ENCODE measurements at places on chromosomes 2 and 18.

- DNase-seq, result no peak
Measured at GRCh38 chr2:119672161-119672862, 6.7 kb upstream of the TMEM177 start.

DNA sequence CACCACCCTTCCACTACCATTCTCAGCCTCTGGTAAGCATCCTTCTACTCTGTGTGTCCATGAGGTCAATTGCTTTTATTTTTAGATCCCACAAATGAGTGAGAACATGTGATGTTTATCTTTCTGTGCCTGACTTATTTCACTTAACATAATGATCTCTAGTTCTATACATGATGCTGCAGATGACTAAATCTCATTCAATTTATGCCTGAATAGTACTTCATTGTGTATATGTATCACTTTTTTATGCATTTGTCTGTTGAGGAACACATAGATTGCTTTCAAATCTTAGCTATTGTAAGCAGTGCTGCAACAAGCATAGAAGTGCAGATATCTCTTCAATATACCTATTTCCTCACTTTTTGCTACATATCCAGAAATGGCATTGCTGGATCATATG lies 733.3 kb downstream of the SUCLG1 start:
- no peak for DNase-seq

- no peak for DNase-seq
Measured at GRCh38 chr18:77071711-77072292, 60.8 kb downstream of the MBP start.

DNA sequence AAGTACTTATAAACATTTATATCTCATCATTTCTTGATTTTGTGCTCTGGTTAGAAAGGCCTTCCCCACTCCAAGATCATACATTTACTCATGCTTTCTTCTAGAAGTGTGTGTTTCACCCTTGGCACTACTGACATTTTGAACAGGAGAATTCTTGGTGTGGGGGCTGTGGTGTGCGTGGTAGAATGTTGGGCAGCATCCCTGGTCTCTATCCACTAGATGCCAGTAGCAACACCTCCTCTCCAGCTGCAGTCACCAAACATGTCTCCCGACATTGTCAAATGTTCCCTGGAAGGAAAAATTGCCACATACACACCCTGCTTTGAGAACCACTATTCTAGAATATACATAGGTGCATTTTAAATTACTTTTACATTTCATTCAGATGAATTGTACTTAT lies 8.7 kb upstream of the TGIF1 start:
- DNase-seq, result peak; percentile 80

GRCh38 chr2:109562421-109562820 lies 51.3 kb downstream of the SEPTIN10 start:
- no peak for DNase-seq

GRCh38 chr2:85276571-85277118 lies 51.1 kb downstream of the TGOLN2 start:
- DNase-seq, result no peak

GRCh38 chr2:116510117-116510671 lies 1304.3 kb upstream of the DDX18 start:
- peak; percentile 21 for DNase-seq

DNA sequence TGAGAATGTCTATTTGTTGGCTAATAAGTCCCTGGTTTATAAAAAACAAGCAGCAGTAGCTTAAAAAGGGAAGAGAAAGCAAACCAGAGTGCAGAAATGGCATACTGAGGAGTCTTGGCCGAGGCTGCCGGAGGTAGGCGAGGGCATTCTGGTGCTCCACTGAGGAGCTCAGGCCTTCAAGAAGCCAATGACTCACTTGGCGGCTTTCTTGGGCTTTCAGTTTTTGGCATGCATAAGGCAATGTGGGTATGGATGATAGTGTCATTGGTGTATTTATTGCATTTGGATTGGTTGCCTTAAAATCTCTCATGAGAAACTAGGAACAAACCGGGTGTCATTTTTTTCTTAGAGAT lies 119.6 kb upstream of the ARL5A start:
- peak; percentile 70 for DNase-seq

- DNase-seq, result no peak
Measured at GRCh38 chr2:7924023-7924762, 757.7 kb upstream of the ID2 start.

DNA sequence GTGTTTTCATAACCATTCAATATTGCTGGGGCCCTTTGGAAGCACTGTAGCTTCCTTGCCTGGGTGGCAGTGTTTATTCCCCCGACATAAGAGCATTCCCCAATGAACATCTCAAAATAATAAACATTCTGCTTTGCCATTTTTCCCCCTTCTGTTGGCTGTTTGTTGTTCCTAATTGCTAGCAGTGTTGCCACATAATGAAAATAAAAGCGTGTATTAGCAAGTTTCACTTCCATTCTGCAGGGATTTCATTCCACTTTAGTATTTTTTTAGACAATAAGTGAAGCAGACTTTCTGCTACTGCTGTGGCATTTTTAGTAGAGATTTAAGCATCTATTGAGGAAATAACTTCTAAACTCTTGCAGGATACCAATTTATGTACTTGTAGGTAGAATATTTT lies 154.7 kb upstream of the GALNT13 start:
- no peak for DNase-seq

- peak; percentile 87 for DNase-seq
Measured at GRCh38 chr2:239252801-239253200, 148.0 kb downstream of the HDAC4 start.

DNA sequence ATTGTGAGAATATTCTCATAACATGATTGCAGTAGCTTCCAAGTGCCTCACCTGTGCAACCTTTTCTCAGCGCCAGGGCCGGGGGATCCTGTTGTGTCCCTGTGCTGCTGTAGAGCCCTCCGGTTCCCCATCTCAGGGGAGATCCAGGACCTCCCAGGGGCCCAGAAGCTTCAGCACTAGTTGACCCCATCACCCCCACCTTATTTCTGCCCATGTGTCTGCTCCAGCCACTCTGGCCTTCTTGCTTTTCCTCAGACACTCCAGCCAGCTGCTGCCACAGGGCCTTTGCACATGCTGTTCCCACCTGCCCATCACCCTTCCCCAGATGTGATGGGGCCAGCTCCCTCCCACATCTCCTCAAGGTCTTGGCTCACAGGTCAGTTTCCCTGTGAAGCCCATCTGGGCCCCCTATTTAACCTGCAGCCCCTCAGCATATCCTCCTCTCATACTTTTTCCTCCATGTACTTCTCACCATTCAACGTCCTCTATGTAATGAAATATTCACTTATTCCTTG lies 226.5 kb downstream of the SEPTIN10 start:
- DNase-seq, result no peak

DNA sequence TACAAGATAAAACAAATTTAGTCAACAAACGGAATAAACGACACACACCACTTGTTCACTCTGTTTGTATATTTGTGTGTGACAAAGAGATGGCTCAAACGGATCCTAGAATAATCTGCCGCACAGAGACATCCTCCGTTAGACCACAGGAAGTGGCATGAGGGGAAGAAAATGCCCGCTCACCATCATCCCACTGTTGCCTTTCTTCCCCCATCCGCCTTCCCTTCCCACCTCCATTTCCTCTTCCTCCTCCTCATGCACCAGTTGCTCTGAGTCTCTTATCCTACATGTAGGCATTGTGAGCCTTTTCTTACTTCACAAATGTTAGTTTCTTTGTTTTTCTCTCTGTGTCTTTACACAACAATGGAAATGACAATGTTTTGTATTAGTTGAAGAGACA lies 228.5 kb upstream of the SMIM21 start:
- no peak for DNase-seq

GRCh38 chr2:187057466-187057865 lies 208.5 kb upstream of the ZSWIM2 start:
- no peak for DNase-seq

GRCh38 chr18:5627776-5628511 lies 84.1 kb upstream of the EPB41L3 start:
- DNase-seq, result no peak

- no peak for DNase-seq
Measured at GRCh38 chr2:23686405-23687029, 240.4 kb downstream of the ATAD2B start.

GRCh38 chr2:203997980-203998809 lies 61.6 kb downstream of the ICOS start:
- DNase-seq, result no peak

GRCh38 chr2:1156059-1156458 lies 205.4 kb downstream of the SNTG2 start:
- DNase-seq, result no peak

All from Ammon's horn (tissue), 1 donor.